Stimulated activated CD8-positive, alpha-beta memory T cell treated with anti-CD3 and anti-CD28 coated beads, Interleukin-7, amount 100 ng/mL, for 48 hours (primary cell): ENCODE measurements at places on chromosomes 6 and 20.

- DNase-seq = no peak
These were observed 60.2 kb downstream of the GNAS-AS1 start for GRCh38 chr20:58790454-58790853.

- no peak for DNase-seq
These were observed 171.1 kb downstream of the MCHR2 start for GRCh38 chr6:99822741-99823512.

DNA sequence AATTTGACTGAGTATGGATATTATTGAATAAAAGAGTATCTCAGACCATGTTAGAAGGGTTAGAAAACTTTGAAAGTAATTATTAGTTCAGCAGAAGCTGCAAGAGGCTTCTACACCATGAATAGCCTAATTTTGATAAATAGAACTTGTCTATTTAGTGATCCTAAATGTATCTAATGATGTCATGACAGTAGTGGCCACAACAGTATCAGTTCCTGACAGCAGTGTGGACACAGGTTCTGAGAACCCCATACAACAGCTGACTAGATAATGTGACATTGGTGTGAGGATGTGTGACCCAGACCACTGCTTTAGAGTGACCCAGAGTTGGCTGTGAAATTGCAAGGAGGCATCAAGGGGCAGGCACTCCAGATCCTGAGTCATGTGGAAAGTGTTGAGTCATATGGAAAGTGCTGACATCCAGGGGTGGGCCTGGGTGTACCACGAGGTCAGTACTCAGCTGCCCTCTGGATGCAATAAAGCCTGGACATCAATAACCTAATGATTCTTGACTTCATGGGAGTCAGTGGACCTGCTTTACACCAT, 754.7 kb downstream of the DHX35 start:
- DNase-seq = no peak

DNA sequence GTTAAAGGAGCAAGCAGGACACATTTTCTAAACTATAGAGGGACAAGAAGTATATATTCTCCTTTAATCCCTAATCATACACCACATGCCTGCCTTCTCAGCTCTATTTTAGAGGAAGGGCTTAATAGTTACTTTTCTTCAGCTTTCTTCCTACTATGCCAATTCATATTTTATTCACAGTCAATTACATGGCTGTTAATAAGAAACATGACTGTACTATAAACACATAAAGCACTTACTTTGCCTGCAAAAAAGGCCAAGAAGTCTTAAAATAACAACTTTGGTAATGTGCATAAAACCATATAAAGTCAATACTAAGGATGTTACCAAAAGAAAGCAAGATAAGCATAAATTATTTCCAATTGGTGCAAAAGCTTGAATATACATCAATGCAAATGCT, 6.4 kb downstream of the KIAA0408 start:
- DNase-seq = no peak

- no peak for DNase-seq
These were observed 46.9 kb downstream of the ANKRD6 start for GRCh38 chr6:89479897-89480296.

DNA sequence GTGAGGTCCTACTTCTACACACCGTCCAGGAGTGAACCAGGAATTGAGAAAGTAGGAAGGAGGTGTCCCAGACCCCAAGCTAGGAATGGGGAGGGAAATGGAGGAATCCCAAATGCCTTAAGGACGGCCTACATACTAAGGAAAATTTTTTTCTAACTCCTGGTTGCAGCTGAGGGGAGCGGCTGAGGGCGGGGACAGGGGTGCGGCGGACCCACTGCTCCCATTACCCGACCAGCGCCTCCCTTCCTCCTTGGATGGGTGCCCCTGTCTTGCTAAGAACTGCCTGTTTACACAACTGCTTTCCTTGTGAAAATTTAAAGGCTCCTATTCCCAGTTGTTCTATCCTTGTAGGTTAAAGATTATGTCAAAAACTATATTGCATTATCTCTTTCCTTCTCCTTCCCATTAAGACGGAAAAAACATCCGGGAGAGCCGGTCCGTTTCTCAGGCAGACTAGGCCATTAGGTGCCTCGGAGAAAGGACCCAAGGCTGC, 699 bp upstream of the HSPA1B start:
- no peak for DNase-seq

DNA sequence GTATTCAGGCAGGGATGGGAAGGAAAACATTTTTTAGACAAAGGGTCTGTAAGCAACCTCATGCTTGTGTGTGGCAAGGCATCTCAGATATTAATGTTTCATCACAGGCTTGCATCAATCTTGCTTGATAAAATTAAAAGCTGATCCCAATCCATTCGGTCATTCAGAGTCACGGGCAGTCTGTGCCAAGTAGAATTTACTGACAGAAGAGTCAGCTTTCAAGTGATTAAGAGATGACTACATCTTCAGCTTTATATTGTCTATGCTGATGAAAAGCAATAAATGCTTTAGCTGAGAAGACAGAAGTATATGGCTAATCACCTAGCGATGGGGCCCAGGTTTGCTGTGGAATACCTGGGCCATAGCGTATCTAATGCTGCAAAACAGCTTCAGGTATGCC, 3.5 kb downstream of the PLEKHG1 start:
- no peak for DNase-seq

GRCh38 chr6:128333581-128334223, 186.7 kb downstream of the PTPRK start:
- no peak for DNase-seq

DNA sequence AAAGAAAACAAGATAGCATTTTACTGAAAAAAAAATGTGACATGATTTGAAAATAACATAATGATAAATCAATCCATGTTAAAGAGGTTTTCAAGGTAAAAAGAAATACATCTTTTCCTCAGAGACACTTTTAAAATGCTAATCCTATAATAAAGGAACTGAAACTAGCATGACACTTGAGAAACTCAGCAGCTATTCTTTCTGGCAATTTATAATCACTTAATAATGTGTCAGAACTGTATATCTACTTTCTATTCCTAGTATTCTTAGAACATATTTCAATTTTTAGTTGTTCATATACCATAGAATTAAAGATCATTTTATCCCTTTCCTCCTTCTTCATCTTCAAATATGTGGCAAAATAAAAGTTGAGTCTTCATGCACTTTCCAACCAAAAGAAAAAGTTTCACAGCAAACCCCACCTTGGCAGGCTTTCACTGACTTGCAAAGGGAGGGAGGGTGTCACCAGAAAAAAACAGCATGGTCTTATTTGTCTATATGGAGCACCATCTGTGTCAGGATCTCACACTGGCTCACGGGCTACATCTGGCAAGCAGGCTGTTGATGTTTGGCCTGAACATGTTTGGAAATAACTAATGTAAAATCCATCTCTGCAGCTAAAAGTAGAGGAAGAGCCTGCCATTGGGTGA, 48.5 kb downstream of the FHL5 start:
- DNase-seq = no peak

DNA sequence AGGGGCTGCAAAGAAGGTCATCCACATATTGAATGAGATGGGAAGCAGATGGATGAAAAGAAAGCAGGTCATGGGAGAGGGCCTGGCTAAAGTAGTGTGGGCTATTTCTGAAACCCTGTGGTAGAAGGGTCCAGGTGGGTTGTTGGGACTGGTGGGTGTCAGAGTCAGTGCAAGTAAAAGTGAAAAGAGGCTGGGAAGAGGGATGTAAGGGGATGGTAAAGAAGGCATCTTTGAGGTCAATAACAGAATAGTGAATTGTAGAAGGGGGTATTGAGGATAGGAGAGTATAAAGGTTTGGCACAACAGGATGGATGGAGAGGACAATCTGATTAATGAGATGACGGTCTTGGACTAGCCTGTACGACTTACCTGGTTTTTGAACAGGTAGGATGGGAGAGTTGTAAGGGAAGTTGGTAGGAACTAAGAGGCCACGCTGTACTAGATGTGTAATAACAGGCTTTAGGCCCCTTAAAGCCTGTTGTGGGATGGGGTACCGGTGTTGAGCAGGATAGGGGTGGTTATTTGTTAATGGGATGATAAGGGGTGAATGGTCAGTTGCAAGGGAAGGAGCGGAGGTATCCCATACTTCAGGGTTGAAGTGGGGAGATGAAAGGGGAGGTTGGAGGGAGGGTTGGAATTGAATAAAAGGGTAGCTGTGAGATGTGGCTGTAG, 748.9 kb upstream of the ADGRB3 start:
- DNase-seq = no peak

- DNase-seq = no peak
These were observed 159.6 kb upstream of the MYLIP start for GRCh38 chr6:15969236-15969778.

- DNase-seq = no peak
These were observed 205.1 kb downstream of the ANKRD60 start for GRCh38 chr20:58023346-58023745.

- DNase-seq = no peak
These were observed 271.4 kb downstream of the DOK5 start for GRCh38 chr20:54746796-54747195.

DNA sequence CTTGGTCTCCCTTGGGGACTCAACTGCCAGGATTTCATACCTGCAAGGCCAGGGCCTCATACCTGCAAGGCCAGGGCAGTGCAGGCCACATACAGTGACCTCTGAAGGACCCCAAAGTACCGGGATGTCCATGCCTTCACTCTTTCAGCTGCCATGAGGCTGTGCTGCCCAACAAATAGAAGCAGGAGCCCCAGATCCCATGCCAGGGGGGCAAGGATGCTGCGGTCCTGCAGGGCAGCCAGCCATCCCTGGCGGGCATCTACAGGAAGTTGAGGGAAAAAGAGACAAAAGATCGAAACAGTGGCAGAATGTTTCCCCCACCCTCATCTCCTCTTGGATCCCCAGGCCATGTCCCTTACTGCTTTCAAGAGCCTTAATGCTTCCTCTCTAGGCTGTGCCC, 799 bp downstream of the NRM start:
- DNase-seq = no peak

DNA sequence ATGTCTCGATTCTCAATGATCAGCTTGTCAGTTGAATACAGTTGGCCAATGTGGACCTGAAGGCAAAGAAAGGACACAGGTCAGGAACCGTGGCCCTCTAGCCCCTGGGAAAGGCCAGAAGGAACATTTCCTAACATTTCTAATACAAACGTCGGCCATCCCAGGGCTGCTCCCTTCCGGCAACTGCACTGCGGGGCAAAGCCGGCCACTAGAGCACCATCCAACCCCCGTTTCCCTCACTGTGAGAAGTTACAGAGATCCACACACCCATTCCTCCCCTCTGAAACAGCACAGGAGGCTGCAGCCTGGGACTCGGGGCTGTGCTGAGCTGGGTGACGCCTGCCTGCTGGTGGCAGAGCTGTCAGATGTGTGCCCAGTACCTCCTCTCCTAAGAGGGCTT, 24.3 kb downstream of the PPP1R3G start:
- DNase-seq = no peak

- DNase-seq = no peak
These were observed 795.9 kb downstream of the MAFB start for GRCh38 chr20:39893003-39893685.

- no peak for DNase-seq
These were observed 68.7 kb downstream of the TXNDC5 start for GRCh38 chr6:7841781-7842468.

- no peak for DNase-seq
These were observed 14.0 kb upstream of the PLCB1 start for GRCh38 chr20:8118039-8118438.

DNA sequence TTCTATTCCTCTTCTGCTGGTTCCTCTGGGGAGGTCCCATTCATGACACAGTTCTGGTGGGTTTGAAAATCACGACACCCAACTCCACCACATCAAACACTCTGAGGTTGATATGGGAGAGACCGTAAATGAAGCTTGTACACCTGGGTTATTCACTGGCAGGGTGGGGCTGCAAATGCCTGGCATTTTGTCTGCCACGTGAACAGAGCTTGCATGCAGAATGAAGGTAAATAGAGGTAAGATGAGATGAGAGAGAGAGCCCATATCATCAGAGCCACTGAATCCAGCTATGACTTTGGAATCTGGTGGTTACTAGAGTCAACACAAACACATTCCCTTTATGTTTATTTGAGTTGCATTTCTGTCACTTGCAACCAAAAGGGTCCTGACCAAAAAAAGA, 97.4 kb downstream of the BANF2 start:
- DNase-seq = no peak
